ENCODE measurements at places on chromosomes 7 and 10. TPM values are rescaled to one million over a fixed set of nuclear protein-coding genes. Genes with fewer than 3 reads are reported as not detected.

The KCNMA1 gene
- 245 TPM for total RNA-seq

The GSTO2 gene
- 0.52 TPM for total RNA-seq

The LIPK gene
- not detected for total RNA-seq

The CCDC136 gene
- total RNA-seq: 20.7 TPM

GRCh38 chr7:132580717-132581285 is 4.5 kb upstream of the PLXNA4 start:
- DNase-seq: no peak

DNA sequence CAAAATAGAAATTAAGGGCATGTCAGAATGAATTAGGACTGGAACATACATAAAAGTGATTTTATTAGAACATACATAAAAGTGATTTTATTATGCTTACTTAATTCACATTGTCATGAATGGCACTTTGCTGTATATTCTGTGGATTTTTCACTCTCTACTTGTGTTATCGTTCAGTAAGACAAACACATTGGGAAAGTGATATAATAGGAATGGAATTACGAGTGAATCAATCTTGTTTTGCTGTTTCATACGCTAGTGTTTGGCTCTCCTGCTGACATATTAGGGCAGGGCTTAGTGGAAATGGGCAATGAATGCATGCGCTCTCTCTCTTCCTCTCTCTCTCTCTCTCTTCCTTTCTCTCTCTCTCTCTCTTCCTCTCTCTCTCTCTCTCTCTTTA is 561.1 kb downstream of the ACTR3B start:
- DNase-seq: no peak

DNA sequence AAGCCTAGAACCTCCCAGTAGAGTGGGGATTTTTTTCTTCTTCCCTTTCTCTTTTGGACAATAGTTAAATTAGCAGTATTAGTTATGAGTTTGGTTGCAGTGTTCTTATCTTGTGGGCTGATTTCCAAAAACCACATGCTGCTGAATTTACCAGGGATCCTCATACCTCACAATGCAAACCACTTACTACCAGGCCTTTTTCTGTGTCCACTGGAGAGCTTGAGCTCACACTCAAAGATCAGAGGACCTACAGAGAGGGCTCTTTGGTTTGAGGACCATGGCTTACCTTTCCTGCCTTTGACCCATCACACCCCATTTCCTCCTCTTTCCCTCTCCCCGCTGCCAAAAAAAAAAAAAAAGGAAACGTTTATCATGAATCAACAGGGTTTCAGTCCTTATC is 5.4 kb downstream of the OPN1SW start:
- DNase-seq: no peak

GRCh38 chr10:125631806-125632205 is 51.2 kb downstream of the TEX36 start:
- DNase-seq: peak; percentile 81

GRCh38 chr10:78427497-78428031 is 393.9 kb downstream of the RPS24 start:
- DNase-seq: no peak

- no peak for DNase-seq
Observed at GRCh38 chr7:85454904-85455303, 268.0 kb upstream of the SEMA3D start.

DNA sequence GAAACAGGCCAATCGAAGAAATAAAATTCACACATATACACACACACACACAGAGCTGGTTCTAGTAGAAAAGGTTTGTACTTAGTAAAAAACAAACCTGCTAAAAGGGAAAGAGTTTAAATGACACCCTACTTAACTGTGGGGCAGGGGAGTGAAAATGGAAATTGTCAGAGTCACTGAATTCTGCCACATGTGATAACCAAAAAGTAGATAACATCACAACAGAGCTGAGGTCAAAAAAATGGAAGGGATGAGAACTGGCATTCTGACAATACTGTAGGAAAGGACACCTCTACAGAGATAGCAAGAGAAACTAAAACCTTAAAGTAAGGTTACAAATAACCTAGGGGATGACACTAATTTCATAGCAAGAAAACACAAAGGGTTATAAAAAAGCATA is 74.6 kb downstream of the CACUL1 start:
- no peak for DNase-seq

- DNase-seq: no peak
Observed at GRCh38 chr10:49414496-49414895, 18.6 kb upstream of the DRGX start.

- no peak for DNase-seq
Observed at GRCh38 chr7:91941450-91941849, 788 bp downstream of the AKAP9 start.

DNA sequence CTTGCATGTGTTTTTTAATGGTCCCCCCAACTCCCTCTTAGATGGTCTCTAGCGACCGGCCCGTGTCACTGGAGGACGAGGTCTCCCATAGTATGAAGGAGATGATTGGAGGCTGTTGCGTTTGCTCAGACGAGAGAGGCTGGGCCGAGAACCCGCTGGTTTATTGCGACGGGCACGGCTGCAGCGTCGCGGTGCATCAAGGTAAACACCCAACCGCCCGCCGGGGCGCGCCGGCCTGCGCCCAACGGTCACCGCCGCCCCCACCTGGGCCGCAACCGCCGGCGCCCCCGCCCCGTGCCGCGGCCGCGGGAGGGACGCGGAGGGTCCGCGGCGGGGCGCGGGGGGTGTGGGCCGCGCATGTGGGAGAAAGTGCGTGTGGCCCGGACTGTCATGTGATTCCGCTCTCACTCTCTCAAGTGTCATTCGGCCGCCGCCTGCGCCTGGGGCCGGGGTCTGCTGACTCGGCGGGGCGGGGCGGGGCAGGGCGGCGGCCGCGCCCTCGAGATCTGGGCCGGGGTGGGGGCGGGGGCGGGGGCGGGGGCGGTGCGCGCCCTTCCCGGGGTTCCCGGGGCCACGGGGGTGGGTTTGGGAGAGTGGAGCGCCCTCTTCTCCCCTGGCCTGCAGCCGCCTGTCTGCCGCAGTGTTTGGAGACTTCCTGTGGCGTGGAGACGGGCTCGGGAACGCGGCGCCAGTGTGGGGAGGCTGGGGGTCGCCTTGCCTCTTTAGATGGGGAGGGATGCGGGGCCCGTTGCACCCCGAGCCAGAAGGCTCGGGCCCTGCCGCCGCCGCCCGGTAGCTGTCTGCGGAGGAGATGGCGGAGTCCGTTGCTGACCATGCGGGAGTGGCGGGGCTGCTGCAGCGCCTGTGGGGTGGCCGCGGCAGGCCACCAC is 817 bp downstream of the MLLT10 start:
- no peak for DNase-seq

GRCh38 chr10:129372172-129372571 is 94.9 kb upstream of the MGMT start:
- DNase-seq: peak; percentile 72
